ENCODE measurements at places on chromosomes 3 and 15. TPM values are rescaled to one million over a fixed set of nuclear protein-coding genes. Genes with fewer than 3 reads are reported as not detected.

FGF7 gene
- 3.9 TPM for polyA plus RNA-seq

ROPN1 gene
- polyA plus RNA-seq: not detected

DNA sequence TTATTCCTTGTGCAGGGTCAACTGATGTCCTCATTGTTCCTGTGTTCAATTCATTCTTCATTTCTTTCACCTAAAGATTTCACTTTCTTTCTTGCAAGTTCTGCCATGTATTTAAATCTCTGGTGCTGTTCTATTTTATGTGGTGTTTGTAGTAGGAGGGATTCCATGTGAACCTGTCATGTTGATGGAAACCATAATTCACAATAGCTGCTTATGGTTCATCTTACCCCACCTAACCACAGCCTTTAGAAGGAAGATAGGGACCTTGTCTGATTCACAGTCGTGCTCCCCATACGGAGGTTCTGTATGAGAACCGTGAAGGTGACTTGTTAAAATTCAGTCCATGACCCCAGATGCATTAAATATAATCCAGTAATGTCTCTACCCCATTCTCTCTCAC is 21.9 kb downstream of the SLCO2A1 start:
- no peak for DNase-seq

DNA sequence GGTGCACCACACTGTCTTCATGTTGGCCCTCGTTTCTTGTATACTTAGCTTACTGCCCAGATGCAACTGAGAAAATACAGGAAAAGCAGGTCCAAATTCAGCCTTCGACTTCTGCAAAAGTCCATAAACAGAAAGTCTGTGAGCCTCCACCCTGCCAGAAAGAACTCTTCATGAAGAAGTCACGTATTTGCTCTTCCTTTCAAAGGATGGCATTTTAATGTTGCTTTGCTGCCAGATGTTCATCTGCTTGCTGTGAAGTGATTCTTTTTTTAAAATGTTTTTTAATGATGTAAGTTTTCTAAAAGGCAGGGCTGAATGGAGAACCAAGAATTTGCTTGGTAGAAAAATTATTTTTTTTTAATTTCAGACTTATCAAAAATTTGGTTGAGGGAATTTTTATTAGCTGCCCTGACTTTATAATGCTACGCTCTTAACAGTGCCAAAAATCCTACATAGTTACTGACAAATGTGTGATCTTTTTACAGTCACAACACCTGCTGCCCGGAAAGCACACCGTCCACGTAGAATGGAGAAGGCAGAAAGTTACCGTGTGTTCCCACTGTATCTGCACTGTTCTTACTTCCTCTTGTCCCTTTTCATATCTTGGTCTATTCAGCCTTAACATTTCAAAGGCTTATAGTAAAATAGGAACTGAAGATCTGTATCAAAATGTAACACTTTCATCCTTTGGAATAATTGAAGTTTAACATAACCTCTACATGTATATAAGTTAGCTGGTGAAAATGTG is 136.3 kb downstream of the LRRC28 start:
- no peak for DNase-seq

All from aorta (tissue), 5 donors.